Stimulated activated CD4-positive, alpha-beta T cell treated with anti-CD3 and anti-CD28 coated beads, Interleukin-15, amount 100 ng/mL, for 1 hour (primary cell): ENCODE measurements at places on chromosomes 3 and 15.
A peak's percentile ranks its signal among the peaks of the same experiment; 100 is the strongest.

DNA sequence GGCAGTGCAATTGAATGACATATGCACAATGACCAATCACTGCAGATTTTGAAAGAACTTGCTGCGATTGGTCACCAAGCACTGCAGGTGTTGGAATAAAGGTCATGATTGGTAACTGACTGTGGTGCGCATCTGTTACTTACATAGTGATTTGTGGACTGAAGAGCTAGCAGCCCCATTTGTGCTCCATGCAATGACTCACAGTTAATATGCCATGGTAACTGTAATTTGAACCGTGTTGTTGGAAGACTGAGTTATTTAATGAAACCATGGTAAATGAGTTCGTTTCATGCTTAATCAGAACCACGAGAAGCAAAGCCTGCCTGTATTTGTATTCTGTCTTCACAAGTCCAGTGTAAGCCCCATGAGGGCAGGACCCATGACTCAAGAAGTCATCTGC is 220.5 kb downstream of the TJP1 start:
- DNase-seq, result no peak

GRCh38 chr3:43223670-43224364 is 62.5 kb upstream of the SNRK start:
- DNase-seq, result no peak

GRCh38 chr15:80260551-80260950 is 8.5 kb upstream of the CTXND1 start:
- no peak for DNase-seq

DNA sequence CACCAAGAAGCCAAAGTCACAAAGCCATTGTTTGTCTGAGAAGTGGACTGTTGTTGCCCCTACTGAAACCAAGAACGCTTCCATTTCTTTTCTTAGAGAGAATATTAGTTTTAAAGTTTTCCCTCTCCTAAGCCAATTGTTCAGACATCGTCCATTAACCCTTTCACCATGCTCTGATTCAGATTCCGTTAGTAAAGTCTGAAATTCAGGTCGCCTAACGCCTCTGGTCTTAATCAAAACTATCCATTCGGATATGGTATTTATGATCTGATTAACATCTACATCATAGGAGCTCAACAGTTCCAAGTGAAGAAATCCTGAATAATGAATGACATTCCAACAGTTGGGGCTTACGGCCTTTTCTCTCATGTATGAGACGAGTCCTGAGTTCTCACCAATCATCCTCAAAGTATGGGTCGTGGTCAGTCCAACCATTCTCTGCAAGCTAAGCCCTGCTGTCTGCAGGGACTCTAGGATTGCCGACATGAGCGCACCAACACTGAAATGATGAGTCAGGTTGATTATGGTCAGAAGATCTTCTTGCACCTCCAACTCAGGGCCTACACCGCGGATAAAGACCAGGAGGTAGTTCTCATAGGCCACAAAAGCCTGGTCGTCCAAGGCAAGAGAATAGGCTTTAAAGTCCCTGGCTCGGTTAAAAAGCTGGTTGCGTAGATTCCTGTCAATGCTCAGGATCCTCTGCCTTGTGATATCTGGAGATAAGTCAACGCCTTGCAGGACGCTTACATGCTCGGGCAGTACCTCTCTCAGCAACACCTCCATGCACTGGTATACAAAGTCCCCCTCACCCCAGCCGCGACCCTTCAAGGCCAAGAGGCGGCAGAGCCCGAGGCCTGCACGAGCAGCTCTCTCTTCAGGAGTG is 767 bp downstream of the EPM2AIP1 start:
- no peak for DNase-seq

- DNase-seq, result no peak
Observed at GRCh38 chr3:190053919-190054672, 66.6 kb downstream of the P3H2 start.

DNA sequence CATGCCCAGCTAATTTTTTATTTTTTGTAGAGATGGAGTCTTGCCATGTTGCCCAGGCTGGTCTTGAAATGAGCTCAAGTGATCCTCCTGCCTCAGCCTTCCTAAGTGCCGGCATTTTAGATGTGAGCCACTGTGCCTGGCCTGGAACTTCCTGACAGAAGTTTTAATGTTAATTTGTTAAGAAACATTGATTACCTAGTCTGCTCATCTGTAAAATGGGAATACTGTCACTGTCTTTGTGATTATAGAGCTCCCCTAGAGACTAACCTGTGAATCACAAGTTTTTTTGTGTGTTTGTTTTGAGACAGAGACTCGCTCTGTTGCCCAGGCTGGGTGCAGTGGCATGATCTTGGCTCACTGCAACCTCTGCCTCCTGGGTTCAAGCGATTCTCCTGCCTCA is 4.3 kb upstream of the EIF3J start:
- no peak for DNase-seq

- no peak for DNase-seq
Observed at GRCh38 chr3:177569193-177569592, 371.9 kb upstream of the TBL1XR1 start.

DNA sequence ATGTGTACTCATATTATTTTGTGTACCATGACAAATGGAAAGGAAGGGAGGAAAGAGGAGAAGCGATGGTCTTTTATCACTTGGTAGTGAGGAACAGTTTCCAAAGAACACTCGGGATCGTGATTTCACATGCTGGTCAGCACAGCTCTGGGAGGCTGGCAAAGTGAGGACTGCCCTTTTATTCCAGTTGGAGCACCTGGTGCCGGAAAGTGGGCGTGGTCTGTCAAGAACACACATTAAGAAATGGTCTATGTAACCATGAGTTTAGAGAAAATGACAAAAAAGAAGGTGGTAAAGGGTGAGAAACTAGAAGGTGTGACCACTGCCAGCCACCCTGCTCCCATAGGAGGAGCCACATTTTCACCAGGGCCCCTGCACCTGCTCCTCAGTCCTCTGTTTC is 7.0 kb upstream of the TSEN2 start:
- no peak for DNase-seq

DNA sequence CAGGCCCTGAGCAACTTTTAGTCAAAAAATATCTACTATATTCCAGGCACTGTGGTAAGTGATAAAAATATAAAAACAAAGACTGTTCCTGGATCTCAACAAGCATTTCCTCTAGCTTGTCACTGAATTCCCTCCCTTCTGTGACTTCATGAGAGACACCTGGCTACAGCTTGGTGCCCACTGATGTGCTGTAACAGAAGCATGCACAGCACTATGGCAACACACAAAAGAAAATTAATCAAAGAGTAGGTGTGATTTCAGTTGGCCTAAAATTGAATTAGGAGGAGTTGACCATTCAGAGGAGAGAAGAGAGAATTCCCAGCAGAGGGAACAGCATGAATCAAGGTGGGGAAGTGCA is 158.9 kb upstream of the LPP start:
- no peak for DNase-seq

DNA sequence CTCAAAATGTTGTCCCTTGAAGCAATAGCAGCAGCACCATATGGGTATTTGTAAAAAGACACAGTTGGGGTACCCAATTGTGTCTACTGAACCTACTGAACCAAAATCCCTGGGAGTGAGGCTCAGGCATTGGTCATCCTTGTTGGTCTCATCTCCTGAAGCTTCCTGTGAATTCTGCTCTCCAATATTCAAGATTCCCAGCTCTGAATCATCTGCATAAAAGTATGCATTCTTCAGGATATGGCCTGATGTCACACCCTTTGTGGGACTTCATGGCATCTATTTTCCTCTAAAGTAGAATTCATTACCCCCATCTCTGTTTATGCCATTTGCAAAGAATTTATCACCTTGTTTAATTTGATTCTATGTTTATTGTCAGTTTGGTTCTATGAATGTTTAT is 13.3 kb upstream of the PTX3 start:
- no peak for DNase-seq

GRCh38 chr3:183548262-183548769 is 7.2 kb downstream of the KLHL6 start:
- DNase-seq, result no peak

DNA sequence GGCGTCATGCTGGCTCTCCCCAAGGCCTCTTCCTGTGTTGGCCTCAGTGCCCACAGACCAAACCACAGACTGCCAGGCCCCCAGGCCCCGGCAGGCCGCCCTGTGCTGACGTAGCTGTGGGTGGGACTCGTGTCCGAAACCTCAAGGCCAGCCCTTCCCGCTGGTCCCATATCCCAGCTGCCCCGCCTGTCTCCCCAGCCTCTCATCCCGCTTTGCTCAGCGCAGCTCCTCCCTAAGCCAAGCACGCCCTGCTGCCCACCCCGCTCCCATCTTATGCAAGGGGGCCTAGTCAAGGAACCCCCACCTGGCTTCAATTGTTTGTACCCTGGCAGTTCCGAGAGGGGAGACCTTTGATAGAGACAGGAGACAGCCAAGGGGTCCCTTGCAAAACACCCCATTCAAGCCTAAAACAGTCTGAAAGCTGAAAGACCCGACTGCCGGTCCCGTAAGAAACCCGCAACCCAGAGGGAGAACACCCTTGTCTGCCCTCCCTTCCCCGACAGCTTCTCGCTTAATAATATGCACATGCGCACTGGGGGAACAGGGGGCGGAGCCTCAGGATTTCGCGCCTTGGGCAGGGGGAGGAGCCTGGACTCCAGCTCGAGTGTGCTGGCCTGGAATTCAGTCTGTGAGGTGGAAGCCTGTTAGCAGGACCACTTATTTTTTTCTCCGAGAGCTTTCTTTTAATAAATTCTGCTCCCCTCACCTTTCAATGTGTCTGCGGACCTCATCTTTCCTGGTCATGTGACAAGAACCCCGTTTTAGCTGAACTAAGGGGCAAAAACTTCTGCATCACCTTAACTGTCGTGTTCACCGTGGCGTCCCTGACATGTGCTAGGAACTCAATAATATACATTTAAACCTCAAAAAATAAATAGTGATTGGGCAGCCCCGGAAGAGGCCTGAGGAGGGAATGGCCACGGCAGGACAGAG is 17.2 kb downstream of the TNFAIP8L3 start:
- DNase-seq, result no peak

- DNase-seq, result no peak
Observed at GRCh38 chr15:47587940-47588802, 129.1 kb upstream of the SEMA6D start.

DNA sequence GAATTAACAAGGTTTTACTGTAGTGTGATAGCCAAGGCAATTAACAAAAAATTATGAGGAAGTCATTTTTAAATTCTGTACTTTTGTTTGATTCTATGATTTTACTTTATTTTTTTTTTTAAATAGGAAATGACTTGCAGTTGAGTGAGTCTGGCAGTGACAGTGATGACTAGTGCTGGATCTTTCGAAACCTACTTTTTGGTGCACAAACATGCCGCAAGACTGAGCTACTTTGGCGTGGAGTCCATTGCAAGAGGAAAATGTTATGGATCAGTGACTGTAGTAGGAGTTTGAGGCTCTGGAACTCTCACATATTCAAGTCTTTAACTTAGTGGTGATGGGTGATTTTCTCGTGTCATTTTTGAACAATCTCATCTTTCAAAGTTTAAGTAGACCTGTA is 11.6 kb downstream of the EAF1 start:
- DNase-seq, result no peak

- no peak for DNase-seq
Observed at GRCh38 chr3:196981657-196982056, 13.0 kb upstream of the PIGZ start.

DNA sequence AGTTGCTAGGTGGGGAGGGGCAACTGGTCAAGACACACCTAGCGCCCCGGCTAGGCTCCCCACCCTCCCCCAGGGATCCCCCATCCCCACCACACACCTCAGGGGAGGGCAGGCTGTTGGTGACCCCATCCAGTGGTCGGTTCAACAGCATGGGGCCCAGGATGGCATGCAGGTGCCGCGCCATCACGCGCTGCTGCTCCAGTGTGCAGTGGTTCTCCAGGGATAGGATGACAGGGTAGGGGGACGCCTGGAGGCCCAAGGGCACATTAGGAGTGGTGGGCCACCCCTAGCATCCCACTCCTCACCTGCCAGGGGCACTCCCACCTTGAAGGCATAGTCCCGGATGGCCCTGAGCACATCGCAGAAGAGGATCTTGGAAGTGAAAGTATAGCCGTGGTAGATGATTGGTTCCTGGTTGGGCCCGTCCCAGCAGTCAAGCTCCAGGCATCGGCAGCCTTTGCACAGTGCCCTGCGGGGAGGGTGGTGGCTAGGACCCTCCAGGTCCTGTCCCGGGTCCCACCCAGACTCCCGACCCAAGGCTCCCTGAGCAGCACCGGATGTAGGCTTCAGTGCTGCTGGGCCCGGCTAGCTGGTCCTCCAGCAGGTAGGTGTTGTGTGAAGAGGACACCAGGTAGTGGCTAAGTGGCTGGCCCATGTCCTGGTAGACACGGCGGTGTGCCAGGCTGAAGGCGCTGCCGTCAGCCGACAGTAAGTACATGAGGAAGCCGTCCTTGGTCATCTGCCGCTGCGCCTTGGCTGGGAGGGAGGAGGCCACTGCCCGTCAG is 19.4 kb downstream of the VILL start:
- no peak for DNase-seq

DNA sequence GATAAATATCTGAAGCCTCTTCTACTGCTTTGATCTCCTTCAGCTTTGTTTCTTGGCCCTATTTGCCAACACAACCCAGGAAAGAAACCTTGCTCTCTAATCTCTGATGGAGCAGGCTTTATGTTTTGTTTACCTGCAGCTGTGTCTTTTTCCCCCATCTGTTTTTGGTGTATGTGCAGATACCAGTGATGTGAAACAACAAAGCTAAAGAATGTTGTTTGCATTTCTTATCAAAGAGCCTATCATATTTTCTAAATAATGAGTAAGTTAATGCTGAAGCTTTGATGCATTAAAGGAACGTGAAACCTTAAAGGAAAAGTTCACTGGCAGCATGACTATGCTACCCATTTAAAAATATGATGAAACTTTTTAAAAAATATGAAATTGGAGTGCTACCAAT is 238.4 kb downstream of the NEK10 start:
- no peak for DNase-seq

DNA sequence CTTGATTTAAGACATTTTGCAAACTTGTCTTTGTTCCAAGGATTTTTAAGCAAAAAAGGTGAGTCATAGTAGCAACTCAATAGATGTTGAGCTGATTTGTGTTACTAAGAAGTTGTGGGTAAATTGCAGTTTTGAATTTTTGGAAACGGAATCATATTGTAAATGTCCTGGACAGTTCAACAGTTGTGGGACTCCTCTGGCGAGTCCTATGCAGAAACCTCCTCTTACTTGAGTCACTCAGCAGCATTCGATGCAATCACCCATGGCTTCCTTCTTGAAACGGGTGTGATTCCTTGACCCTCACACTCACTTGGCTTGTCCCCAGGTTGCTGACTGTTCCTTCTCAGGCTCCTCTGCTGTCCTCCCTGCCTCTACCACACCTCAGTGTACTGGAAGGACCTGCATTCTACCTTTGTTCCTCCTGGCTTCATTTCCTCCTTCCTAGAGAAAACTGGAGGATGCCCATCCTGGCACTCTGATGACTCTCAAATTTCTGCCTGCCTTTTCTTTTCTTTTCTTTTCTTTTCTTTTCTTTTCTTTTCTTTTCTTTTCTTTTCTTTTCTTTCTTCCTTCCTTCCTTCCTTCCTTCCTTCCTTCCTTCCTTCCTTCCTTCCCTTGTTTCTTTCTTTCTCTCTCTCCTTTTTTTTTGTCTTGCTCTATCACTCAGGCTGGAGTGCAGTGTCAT is 52.8 kb upstream of the DGKG start:
- DNase-seq, result no peak

DNA sequence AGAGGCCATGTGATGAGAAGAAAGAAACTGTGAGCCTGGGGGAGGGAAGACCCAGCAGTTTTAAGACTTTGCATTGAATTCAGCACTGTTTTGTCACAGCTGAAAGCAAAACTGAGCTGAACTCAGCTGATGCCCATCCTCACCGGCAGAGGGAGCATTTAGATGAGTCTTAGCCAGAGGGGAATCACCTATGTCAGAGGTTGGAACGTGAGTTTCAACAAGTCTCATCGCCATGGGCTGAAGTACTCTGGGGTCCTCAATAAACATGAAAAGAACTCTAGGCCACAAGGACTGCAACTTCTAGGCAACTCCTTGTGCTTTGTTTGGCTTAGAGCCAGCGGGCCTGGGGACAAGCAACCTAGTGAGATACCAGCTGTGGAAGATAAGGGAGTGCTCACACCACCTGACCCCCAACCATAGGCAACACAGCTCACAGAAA is 324.5 kb downstream of the TBL1XR1 start:
- DNase-seq, result peak; percentile 13
